ENCODE measurements at places on chromosomes 13 and 19. TPM values are rescaled to one million over a fixed set of nuclear protein-coding genes. Genes with fewer than 3 reads are reported as not detected.

Gene LHB
- total RNA-seq: 1.3 TPM

Gene FAM32A
- total RNA-seq: 257 TPM

Gene RAB11B
- total RNA-seq: 25.3 TPM

Gene SHD
- total RNA-seq: not detected

Gene CCDC70
- total RNA-seq: not detected

Gene ZBTB32
- not detected for total RNA-seq

Measured in A375 (cell line).